Activated CD4-positive, CD25-positive, alpha-beta regulatory T cell (primary cell): ENCODE measurements at places on chromosomes 13 and 19.

DNA sequence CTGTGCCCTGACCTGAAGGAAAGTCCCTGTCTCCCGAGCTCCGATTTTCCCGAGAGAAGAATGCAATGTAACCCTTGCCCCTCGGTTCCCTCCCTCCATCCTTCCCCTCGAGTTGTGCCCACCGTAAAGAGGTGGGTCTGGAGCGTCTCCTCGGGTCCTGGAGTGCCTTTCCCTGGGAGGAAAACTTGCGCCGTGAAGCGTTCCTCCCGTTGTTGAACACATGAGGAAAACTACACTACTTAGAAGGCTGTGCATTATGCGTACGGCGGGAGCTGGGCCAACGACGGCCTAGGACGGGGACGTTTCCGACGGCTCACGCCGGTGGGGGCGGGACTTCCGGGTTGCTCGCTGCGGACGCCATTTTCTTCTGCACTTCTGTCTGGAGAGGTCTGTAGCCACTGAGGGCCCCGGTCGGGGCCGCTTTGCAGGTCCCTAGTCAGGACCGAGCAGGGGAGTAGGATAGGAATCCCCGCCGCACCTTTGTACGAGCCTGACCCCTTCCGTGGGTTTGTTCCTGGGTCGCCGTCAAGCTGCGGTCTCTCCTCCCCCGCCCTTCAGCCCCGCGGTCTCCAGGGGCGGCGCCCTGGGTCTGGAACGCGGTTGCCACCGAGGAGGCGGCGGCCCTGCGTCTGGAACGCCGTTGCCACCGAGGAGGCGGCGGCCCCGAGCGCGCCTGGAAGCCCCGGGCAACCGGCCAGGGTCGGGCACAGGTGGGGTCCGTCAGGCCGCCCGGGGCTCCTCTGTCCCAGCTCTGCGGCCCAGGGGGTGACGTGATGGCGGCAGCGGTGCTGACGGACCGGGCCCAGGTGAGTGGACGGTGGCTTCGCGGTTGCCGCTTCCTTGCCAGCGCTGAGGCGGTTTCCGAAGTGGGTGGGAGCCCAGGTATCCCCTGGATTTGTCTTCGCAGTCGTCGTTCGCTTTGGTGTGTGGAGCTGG, at the start of gene ZNF264:
TSS of gene ZNF264 (plus strand) at position 360 of the 936 bp plus-strand sequence. CDS start at position 774, 414 bp downstream.
- DNase-seq: peak; percentile 80

DNA sequence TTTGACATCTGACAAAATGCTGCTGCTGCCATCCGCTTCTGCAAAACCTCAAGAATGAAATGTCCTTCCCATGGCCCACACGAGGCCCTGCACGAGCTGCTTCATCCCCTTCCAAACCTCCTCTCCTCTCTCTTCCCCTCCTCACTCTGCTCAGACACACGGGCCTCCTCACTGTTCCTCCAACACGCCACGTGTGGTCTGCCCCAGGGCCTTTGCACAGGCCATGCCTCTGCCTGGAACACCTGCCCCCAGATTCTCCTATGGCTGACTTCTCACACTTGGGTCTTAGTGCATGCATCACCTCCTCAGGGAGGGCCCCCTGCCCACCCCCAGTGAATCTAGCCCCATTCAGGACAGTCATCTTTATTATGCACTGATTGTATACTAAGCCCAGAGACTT, 15.9 kb downstream of the NRTN start:
- DNase-seq: no peak

GRCh38 chr13:43377973-43378372, 354.6 kb downstream of the DNAJC15 start:
- no peak for DNase-seq

- DNase-seq: no peak
Observed at GRCh38 chr13:98075048-98075447, 67.8 kb upstream of the FARP1 start.

- DNase-seq: no peak
Observed at GRCh38 chr13:46738766-46739165, 58.2 kb downstream of the ESD start.

DNA sequence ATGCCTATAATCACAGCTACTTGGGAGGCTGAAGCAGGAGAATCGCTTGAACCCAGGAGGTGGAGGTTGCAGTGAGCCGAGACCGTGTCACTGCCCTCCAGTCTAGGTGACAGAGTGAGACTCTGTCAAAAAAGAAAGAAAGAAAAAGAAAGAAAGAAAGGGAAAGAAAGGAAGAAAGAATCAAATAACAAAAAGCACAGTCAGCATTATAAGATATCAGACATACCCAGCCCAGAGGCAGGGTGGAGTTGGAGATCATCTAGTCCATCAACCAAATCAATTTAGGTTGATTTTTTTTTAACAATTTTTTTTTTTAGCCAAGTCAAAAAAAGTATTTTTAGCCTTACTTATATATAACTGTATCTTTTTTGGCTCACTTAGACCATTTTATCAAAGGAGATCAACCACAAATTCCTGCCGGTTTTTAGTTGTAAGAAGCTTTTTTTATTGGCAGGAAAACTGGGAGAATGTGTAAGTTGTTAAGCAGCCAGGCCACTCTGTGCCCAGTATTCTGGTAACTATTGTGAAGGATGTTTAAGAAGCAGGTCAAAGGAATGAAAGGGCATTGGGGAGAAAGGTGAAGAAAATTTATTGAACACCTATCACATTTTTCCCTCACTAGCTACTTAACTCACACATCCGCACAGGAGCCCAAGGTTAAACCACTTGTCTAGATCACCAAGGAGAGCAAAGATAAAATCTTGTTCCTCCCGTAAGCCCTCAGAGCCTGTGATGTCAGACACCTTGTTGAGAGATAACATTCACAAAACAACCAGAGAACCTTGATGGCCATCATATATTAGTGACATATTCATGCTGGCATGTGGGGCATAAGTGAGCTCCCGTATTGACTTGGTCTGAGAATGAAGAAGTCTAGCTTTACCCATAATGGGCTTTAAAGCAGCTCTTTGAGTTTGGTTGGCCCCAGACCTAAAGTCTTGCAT, 91.8 kb downstream of the COL4A2 start:
- DNase-seq: no peak

DNA sequence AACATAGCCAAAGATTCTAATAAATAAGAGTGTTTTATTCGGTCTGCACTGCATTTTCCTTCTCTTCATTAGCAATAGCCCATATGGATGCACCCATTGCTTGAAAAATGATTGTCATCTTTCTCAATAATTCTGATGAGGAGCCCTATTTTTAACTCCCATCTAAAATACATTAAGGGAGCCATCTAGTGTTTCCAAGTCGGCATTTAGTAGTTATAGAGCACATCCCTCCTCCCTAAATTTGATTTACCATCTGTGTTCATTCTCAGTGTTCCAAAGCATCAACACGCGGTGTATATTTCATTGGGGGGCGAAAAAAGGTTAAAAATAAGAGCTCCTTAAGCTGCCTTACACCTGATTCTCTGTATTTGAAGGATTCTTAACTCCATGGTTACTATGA, 119.2 kb upstream of the IPO5 start:
- no peak for DNase-seq

GRCh38 chr19:55372316-55373081, 2.2 kb upstream of the IL11 start:
- no peak for DNase-seq

DNA sequence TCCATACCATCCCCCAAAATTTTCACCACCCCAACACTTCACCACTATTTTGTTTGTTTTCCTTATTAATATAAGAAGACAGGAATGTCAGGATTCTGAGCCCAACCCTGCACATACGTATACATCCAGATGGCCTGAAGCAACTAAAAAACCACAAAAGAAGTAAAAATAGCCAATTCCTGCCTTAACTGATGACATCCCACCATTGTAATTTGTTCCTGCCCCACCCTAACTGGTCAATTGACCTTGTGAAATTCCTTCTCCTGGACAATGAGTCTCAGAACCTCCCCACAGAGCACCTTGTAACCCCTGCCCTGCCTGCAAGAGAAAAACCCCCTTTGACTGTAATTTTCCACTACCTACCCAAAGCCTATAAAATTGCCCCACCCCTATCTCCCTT, 132.5 kb downstream of the ZNF675 start:
- no peak for DNase-seq

- DNase-seq: no peak
Observed at GRCh38 chr13:87656306-87656705, 14.9 kb upstream of the SLITRK5 start.

DNA sequence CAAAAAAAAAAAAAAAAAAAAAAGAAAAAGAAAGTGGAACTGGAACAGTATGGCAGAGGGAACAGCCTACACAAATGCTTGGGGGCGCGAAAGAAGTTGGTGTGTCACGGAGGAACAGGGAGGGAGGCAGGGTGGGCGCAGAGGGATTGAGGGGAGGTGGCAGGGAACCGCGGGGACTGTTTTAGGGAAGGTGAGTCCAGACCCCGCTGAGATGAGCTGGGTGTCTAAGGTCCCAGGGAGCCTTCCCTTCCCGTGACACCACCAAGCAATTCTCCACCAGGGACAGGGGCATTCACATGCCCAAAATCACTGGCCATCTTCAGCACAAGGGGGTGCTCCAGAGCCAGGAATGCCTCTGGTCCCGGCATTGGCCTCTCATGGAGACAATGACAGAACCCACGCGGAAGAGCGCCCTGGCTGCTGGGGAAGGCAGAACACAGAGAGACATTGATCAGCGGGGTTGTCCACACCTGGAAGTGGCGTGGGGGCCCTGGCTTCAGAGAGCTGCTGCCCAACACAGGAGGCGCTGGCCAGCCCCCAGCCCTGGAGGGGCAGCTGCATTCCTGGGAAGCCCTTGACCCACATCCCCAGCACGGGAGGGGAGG, 6.9 kb downstream of the PEAK3 start:
- no peak for DNase-seq

DNA sequence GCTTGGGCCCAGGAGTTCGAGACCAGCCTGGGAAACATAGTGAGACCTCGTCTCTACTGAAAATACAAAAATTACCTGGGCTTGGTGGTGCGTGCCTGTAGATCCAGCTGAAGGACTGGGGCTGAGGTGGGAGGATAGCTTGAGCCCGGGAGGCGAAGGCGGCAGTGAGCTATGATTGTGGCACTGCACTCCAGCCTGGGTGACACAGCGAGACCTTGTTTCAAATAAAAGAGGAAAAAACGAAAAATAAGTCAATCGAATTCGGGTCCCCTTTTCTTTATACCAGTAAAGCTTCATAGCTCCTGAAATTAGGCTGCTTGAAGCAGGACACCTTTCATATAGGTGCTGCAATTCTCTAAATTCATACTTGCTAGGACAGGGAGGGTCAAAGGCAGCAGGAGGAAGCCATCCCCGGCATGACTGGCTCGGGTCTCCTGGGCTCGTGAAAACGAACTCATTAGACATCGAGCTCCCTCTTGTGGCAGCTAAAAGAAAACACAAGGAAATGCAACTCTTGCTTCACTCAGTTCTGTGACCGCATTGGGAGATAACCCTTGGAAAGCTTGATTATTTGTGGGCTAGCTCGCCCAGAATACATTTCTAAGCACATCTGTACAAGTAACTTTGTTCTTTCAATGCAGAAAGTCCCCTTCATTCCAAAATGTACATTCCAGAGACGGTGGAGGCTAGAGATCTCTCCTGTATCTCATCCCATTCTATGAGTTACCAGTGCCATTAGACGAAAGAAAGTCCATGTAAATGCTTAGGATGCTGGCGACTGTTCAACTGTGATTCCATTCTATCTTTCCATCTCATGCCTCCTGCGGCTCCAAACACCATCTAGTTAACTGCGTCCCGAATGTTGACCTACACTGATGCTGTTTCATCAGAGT, 16.8 kb downstream of the FPR2 start:
- no peak for DNase-seq

DNA sequence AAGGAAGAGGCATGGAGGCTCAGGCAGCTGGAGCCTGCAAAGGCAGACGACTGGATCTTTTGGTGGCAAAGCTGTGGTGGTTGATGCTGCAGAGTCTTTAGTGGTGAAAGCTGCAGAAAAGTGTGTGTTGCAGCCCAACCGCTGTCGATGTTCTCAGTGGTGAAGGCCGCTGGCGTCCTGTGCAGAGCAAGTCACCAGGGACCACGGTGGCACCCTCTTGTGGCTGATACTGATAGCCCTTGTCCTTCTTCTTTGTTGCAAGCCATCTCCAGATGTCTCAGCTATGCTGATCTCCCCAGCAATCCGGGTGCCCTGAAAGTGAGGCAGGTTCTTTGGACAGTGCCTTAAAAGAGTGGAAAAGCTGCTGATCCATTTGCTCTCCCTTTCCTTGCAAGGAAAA, 610.9 kb upstream of the PCDH9 start:
- DNase-seq: no peak

DNA sequence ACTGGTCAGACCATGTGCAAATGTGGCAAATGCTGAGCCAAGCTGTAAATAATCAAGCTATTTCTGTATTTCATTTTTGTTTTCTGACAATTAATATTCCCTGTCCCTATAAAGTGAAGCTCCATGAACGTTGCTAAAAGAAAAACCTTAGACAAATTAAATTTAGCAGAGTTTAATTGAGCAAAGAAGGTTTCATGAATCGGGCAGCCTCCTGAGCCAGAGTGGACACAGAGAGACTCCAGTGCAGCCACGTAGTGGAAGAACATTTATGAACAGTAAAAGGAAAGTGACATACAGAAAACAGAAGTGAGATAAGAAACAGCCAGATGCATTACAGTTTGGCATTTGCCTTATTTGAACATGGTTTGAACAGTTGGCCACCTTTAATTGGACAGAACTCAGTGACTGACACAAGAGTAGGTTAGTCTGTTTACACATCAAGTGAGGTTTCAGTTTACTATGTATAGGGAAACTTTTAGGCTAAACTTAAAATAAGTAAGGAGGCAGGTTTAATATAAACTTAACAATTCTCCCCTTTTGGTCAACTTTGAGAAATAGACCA, 69.7 kb downstream of the UFM1 start:
- no peak for DNase-seq

DNA sequence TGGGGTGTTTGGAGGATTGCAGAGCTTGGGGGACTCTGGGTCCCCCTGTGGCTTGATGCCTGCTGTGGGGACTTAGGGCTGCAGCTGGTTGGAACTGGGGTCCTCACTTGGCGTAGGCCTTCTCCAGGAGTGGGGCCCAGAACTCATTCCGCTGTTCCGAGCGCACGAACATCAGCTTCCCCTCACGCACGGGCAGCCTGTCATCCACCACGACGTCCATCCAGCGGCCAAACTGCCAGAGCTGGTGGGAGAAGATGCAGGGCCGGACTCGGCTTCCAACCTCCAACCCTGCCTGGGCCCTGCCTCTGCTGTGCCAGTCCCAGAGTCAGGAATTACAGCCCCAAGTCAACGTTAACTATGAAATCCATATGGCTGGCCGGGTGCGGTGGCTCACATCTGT, 2.6 kb downstream of the CAPN12 start:
- no peak for DNase-seq

GRCh38 chr13:35164324-35164932, 222.4 kb downstream of the NBEA start:
- DNase-seq: no peak
